ENCODE measurements at places on chromosomes 2 and 18.
A peak's percentile ranks its signal among the peaks of the same experiment; 100 is the strongest.

GRCh38 chr18:52465391-52465790, 125.4 kb downstream of the DCC start:
- DNase-seq, result no peak

DNA sequence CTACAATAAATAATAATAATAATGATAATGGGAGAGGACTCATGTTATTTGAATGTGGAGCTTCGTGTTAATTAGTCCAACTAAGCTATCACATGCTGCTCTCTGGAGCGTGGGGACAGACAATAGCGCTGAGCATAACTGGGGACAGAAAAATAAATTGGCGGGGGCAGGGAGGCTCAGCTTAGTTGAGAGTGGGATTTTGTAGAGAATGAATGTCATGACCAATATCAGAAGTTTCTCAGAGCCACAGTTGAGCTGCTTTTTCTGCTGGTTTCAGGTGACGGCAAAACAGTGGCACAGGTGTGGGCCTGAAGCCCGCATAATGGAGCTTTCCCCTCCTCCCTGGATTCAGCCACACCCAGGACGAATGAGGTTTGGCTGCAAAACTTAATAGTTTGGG, 111.1 kb upstream of the CAB39 start:
- no peak for DNase-seq

- DNase-seq, result no peak
Measured at GRCh38 chr2:116499389-116499788, 1315.1 kb upstream of the DDX18 start.

DNA sequence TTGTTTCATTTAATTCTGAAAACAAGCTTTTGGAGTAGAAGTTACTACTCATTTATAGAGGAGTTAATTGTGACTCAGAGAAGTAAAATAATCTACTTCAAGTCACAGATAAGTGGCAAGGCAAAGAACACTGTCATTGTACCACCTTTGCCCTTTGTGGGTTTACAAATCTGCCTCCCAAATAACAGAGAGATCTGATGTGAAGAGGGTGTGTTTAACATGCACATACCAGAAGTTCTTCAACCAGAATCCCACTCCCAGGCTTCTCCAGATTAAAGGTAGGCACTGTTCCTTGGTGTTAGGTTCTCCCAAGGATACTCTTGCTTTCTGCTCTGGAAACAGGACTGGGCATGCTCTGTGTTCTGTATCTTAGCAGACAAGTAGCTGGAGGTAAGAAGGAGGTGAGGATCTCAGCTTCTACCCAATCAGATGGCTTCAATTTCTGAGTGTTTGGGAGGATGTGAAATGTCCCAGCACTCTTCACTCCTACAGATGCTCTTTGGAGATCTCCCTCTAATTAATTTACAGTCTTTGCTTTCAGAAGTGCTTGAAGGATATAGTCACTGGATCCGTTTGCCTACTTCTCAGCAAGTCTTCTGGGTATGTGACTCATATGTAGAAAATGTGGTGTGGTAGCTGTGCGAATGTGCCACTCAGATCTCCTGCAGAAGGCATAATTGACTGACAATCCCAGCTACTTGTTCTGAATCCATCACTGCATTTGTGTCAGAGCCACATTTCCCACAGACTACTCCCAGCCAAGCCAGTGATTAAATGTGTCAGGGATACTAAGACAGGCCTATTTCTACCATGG, 111.1 kb downstream of the KLHL14 start:
- no peak for DNase-seq

- DNase-seq, result no peak
Measured at GRCh38 chr18:57437402-57437765, 2.2 kb downstream of the ONECUT2 start.

DNA sequence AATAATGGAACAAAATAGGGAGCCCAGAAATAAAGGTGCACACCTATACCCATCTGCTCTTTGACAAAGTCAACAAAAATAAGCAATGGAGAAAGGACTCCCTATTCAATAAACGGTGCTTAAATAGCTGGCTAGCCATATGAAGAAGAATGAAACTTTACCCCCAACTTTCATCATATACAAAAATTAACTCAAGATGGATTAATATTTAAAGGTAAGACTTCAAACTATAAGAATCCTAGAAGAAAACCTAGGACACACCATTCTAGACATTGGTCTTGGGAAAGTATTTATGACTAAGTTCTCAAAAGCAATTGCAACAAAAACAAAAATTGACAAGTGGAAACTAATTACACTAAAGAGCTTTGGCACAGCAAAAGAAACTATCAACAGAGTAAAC, 139.1 kb downstream of the DNAH7 start:
- no peak for DNase-seq

GRCh38 chr18:48974304-48975119, 23.7 kb upstream of the SMAD7 start:
- no peak for DNase-seq

DNA sequence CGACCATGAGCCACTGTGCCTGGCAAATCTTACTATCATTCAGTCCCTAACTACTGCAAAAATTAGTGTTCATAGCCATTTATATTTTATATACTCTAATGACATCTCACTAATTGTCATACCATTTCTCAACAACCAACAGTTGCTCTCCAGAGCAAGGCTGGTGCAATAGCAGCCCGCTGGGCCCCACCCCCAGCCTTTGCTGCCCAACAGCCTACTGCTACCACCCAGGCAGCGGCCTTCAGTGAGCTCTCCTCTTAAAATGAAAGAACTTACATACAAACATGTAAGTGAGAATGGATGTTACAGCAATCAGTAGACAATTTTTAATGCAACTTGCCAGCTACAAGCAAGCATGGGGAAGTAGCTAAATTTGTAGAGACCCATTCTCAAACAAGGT, 90.5 kb downstream of the HNRNPLL start:
- no peak for DNase-seq

DNA sequence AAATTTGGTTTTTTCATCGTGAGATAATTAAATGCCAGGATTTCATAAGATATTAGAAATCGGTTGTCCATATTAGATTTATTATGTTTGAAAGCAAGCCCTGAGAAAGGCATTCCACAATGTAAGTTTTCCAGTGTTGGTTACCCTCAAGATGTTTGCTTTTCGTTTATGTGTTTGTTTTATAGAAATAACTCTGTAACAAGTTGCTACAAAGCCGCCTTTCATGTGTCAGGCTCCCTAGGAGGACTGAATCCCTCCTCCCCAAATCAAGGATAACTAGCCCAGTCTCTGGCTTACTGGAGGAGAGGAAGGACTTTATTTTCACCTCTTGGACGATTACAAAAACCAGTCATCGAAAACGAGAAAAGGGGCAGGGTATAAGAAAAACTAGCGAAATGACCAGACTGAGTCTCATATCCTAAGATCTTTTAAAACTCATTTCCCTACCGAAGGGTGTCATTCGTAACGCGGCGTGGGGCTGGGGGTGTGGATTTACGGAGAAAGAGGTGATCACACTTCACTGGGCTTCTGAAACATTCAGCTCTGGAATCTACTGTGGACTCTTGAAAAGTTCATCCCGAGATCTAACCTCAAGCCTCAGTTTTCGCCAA, 1.0 kb upstream of the PEX13 start:
- DNase-seq, result no peak

DNA sequence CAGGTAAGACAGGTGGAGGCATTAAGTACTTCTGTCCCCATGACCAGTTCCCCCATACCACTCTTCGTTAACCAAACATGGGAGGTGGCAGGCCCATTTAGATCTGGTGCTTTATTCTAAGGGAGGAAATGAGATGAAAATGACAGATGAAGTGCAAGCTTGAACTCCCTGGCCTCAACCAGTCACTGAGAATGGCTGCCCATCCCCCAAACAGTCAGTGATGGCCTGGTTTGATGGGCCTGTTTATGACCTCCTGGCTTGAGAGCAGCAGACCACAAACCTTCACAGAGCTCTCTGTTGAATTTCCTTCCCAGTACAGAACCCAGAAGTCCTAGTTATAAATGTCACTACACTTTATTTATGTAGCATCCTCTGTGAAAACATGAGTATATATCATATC, 31.1 kb downstream of the EPAS1 start:
- DNase-seq, result no peak

DNA sequence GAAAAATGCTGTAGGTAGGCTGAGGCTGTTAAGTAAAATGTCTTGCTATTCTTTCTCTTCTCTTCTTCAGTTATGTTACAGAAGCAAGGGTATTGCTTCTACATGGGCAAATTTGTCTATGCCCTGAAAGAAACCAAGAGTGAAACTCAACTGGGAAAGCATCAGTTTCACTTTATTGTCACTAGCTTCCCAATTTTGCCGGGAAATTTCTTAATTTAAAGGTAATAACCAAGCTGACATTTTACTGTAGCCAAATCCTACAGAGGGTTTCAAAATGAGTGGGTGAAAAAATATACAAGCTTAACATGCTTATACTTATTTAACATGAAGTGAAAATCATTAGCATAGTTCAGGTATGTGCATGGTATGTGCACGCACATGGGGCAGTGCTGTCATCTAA, 3.2 kb downstream of the TANK start:
- no peak for DNase-seq

- no peak for DNase-seq
Measured at GRCh38 chr18:25181993-25182392, 170.0 kb downstream of the ZNF521 start.

DNA sequence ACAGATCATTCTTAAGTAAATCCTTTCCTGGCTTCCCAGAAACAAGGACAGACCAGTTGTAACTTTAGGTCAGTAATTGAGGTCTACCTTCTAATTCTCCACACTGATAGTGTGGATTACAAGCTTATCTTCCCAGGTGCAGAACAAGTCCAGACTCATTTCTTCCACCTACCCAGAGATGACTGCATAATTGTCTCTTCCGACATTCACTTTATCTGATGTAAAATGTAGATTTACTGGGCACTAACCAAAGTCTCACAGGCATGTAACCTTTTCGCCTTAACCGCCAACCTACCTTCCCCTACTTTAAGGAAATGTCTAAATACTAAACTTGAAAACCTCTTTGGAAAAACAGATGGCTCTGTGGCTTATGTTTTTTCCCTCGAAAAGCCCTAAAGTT, 96.2 kb downstream of the NCK2 start:
- DNase-seq, result no peak

DNA sequence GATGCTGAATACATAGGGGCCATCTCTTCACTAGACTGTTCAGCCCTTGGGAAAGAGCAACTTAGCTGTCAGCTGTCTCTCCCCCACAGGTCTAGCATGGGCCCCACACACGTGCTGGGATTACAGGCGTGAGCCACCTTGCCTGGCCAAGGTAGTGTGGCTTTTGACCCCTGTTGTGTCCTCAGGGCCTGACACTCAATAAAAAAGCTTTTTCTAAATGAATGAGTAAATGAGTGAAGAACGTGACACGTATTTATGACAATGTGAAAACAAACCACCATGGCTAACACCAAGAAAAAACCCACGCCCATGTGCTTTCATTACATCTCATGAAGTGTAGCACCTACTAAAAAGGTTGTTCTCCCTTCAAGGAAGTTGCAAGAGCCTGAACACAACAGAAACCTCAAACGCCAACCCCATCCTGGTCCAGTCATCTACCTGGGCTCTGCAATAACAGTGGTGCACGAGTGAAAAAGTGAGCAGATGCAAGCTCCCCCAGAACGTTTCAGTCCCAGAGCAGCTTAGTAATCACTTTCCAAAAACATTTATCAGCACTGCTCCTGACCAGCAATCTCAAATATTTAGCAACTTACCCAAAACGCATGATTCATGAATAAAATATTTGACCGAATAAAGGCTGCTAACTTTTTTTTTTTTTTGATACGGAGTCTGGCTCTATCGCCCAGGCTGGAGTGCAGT, 3.4 kb downstream of the WDFY1 start:
- peak; percentile 23 for DNase-seq

- no peak for DNase-seq
Measured at GRCh38 chr2:38771632-38772031, 6.4 kb upstream of the GEMIN6 start.

GRCh38 chr18:48534364-48534763, 4.5 kb upstream of the CTIF start:
- DNase-seq, result no peak

DNA sequence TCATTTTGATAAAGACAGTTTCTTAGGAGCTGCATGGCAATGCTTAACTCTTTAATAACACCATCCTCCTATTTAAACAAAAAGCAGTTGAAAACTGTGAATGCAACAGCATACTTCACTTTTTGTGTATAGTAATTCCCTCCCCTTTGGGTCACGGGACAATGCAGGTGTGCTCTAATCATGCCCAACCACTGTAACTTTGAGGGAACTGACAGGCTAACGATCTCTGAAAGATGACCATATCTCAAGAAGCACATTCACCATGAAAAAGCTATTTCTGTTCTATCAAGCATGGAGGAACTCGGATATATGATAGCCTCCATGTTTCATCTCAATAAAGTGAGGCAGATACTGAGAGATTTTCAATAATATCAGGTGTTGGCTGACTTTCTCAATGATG, 81.1 kb upstream of the CD226 start:
- DNase-seq, result no peak

DNA sequence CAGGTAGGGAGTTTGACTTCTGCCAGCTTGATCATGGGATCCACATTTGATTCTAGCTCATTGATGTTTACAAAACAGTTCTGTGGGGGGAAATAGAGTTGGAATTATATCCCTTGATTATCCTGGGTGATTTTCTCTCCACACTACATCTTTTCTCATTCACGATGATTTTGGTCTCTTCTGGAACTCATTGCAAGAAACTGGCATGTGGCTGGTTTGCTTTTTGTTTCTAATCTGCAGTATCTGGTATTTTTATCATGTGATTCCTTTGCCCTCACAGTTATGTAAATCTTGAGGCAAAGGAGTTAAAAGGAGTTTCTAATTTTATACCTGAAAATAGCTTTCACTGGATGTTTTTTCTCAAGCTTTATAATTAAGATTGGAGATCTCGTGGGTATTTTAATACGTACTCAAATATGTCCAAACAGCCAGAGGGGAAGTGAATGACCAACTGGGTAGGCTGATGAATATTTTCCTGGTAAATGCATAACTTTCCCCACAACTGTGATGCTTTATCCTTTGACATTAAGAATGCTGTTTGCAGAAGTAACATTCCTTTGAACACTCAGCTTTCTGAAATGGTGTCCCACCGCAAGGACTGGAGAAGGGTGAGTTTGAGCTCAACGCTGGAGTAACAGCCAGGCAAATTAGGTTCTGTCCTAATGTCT, 502.9 kb upstream of the ZEB2 start:
- DNase-seq, result no peak

- DNase-seq, result no peak
Measured at GRCh38 chr2:131125195-131125757, 20.1 kb downstream of the PLEKHB2 start.

DNA sequence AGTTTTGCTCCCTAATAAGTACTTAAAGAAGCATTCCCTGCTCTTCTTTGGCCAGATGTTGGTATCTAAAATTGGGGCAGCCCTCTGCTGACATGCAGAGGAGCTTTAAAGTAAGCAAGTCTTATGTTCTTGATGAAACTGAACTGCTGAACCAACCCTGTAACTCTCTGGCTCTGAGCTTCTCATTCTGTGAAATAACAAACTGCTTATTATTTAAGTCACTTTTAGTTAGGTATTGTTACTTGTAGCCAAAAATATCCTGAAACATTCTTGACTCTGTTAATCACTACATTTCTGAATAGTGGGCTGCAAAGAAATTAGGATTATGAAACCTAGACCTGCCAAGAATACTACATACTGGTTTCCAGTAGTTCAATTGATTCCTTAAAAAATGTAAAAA, 15.5 kb downstream of the PPP3R1 start:
- no peak for DNase-seq

- no peak for DNase-seq
Measured at GRCh38 chr2:14673351-14673875, 40.9 kb downstream of the LRATD1 start.

GRCh38 chr2:20652673-20653575, 2.0 kb upstream of the HS1BP3 start:
- no peak for DNase-seq
